Activated CD8-positive, alpha-beta T cell treated with anti-CD3 and anti-CD28 coated beads, Interleukin-2, amount 10 ng/mL, durations not matched to agents 7 days and 5 days (primary cell): ENCODE measurements at places on chromosomes 7 and 10.
A peak's percentile ranks its signal among the peaks of the same experiment; 100 is the strongest.

DNA sequence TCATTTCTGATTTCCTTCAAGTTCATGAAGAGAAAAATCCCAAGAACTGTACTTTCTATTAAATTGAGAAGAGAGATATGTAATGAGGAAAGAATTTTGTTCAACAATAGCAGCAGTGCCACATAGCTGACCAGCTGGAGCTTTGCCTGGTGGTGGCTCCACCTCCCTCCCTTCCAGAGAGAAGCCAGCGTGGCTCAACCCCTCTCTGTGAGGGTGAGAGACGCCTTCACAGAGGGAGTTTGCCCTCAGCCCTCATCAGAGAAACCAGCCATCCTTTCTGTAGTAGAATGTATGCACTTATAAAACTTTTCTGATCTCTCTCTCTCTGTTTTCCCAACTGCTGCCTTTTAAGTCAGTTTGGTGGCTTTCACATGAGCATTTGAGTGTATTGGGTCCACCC is 20.5 kb upstream of the COL1A2 start:
- no peak for DNase-seq

DNA sequence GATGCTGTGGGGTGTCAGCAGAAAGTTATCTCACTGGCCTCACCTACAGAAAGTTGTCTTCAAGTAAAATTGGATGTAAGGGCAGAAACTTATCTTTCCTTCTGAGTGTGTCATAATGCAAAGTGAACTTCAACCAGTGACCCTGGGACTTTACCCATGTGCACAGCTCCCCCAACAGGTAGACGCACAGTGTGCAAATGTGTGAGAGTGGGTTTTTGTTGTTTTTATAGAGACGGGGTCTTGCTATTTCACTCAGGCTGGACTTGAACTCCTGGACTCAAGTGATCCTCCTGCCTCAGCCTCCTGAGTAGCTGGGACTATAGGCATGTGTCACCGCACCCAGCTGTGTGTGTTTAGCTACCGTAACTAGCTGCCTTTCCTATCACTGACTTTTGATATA is 6.4 kb upstream of the KAZALD1 start:
- DNase-seq, result no peak

GRCh38 chr7:27774717-27775328 is 34.9 kb downstream of the TAX1BP1 start:
- DNase-seq, result no peak

DNA sequence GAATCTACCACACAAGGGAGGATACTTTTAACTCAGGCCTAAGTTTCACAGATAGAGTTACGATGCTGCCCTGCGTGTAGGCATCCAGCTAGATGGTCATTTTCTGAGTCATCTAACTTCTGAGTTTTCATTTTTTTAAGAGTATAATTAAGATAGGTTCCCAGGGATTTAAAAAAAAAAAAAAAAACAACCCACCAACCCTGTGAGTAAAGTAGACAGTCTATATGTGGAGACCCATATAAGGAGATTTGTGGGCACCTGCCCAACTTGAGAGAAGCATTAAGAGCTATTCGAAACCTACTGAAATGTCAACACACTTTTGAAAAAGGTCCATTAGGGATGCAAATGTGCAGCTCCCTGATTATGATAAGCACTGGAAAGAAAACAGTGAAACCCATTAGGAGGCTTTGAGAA is 257.3 kb downstream of the TRIL start:
- no peak for DNase-seq

GRCh38 chr7:88317422-88317821 is 10.7 kb upstream of the STEAP4 start:
- no peak for DNase-seq

DNA sequence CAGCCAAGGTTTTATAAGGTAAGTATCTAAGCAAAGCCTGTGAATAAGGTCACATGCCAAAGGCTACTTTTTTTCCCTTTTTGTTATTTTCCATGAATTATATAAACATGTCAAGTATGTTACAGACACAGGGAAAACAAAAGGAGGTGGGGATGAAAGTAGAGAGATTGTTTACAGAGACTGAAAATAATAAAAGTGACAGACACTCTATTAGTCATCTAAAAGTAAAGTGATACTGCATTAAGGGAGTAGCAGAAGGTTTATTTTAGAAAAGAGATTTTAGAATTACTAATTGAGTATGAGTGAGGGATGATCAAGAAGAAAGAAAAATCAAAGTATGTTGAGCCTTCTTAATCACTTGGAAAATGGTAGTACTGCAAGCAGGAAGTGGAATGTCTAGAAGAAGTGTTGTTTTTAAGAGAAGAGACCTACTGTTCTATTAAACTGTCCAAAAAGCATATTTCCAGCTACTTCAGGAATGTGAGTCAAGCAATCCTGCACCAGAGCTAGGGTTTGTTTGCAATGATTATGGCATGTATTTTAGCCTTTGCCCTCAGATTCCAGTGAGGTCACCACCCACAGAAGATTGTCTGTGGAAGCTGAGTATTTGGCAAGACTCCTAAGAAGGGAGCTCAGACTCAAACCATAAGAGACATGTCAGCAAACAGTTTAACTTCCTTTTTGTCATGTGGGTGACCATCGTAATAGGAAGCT is 177.9 kb upstream of the PLXDC2 start:
- no peak for DNase-seq

DNA sequence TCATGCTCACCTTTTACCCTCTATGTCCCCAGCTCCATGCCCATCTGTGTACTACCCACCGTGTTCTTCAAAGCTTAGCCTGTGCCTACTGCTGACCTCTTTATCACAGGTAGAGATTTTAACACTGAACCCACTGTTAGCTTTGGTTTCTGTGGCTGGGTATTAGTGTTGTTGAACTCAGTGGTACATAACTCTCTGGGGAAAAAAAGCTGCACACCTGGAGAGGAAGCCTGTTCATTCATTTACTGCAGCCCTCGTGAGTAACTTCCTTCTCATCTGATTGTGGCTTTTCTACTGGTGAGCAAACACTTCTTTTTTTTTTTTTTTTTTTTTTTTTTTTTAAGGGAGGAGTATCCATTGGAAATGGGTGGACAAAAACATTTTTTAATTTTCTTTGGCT is 326.3 kb downstream of the CCSER2 start:
- no peak for DNase-seq

GRCh38 chr7:5774136-5774535 is 7.3 kb downstream of the RNF216 start:
- DNase-seq, result no peak

DNA sequence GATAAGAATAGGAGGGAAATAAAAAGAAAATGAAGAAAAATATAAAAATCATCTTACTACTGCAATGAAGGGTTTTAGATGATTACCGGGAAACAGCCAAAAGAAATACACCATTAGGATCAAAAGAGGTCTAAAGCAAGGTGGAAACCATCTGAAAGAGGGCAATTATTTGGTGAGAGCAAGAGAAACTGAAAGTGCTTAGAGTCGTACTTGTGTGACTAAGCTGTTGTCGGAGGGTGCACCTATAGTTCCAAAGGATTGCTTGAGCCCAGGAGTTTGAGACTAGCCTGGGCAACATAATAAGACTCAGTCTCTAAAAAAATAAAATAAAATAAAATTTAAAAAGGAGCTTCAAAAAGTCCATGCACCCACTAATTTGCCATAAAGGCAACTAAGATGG is 169.5 kb downstream of the DKK1 start:
- no peak for DNase-seq

DNA sequence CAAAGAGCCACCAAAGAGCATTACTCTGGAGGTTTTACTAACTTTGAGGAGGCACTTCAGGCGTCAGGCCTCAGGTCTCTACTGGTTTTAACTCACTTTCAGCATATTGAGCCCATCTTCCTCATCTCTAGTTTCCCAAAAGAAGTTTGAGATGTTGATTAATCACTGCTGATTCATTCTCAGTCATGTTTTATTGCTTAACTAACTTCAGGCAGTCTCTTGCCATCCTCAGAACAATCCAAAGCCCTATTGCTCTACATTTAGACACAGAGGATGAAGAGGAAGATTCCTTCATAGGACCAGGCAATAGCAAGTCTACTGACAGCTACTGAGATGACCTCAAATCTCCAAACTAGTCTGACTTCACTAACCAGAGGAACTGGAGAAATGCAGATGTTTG is 39.1 kb upstream of the BET1 start:
- DNase-seq, result no peak

- DNase-seq, result no peak
Measured at GRCh38 chr7:2969398-2970306, 74.0 kb downstream of the CARD11 start.

- no peak for DNase-seq
Measured at GRCh38 chr7:64706625-64707292, 40.8 kb downstream of the ZNF107 start.

- DNase-seq, result peak; percentile 66
Measured at GRCh38 chr7:105387508-105388355, 989 bp downstream of the SRPK2 start.

- no peak for DNase-seq
Measured at GRCh38 chr10:110797416-110797815, 74.3 kb upstream of the PDCD4 start.

DNA sequence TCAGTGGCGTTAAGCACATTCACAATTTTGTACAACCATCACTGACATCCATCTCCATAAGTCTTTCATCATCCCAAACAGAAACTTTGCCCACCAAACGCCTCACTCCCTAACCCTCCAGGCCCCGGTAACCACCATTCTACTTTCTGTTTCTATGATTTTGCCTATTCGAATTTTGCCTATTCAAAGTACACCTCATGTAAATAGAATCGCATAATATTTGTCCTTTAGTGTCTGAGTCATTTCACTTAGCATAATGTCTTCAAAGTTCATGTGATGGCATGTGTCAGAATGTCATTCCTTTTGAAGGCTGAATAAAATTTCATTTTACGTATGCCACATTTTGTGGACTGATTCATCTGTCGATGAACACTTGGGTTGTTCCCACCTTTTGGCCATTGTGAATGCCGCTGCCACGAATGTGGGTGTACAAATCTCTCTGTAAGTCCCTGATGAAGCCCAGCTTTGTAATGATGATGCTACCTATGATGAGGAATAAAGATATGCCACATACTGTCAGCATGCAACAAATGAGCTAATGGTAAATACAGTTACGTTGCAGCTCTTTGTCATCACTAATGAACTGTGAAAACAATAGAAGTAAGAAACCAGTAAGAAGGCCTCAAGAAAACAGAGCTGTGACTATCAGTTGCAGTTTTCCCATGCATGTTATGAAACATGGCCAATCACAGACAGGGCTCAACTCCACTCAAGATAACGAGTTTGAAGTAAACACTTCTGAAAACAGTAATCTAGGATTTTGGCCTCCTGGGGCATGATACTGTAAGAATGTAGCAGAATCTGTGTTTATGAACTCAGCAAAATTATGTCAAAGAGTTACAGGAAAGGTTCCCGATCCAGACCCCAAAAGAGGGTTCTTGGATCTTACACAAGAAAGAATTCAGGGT is 120.0 kb downstream of the ADAM12 start:
- no peak for DNase-seq

- no peak for DNase-seq
Measured at GRCh38 chr10:109166935-109167334, 756.4 kb downstream of the XPNPEP1 start.

- peak; percentile 55 for DNase-seq
Measured at GRCh38 chr7:7183061-7183837, 905 bp downstream of the C1GALT1 start.
